ENCODE measurements at places on chromosomes 12 and 14.
A peak's percentile ranks its signal among the peaks of the same experiment; 100 is the strongest.

DNA sequence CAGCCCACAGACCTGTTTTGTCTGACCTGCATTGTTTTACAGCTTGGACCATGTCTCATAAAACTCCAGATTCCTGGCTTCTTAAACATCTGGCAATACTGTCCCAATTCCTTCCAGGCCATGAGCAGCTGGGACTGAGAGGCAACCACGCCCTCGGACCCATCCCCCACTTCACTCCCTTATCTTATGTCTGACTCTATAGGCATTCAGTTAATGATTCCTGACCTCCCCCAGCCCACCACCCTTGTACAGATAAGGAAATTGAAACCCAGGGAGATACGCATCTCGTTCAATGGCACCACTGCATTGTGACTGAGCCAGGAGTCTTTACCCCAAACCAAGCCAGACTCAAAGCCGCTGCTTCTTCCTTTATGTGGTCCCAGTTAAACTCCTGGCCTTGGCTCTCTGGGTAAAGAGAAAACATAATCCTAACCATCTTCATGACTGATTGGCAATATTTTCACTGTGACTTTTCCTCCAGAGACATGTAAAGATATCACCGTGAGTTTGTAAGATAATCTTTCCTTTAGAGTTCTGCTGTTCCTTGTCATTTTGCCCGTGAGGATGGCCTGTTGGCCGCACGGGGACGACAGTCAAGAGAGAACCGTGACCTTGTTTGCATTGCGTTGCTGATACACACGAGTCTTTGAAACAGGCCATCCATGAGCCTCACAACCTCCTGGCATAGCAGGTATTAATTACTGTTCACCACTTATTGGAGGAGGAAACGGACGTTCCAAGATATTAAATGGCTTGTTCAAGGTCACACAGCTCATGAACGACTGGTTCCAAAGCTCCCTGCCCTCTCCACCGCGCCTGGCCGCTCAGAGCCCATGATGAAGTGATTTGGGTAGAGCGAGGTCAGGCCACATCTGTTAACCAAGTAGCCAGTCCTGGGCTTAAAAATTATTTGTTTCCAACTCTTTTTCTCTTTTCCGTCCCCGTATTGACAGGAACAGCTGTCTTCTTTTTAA, 39.4 kb downstream of the MAP1LC3B2 start:
- no peak for DNase-seq

- no peak for DNase-seq
Observed at GRCh38 chr14:61466249-61466904, 145.0 kb downstream of the PRKCH start.

- no peak for DNase-seq
Observed at GRCh38 chr14:92652413-92653151, 95.8 kb downstream of the LGMN start.

DNA sequence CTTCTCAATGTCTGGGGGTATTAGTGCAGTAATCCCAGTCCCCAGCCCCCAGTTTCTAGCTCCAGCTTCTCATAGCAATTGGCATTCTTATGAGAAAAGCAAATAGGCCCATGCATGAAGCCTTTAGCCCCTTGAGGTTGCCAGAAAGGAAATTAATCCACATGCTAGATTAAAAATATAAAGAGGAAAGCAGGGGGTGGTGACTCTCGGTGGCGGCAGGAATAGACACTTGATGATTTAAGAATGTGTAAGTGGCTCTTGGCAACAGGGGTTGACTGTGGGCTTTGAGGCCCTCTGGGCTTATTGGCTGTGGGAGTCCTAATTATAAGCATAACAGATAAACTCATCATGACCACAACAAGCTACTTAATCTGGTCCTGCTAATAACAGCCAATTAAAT, 1367.3 kb upstream of the FLRT2 start:
- DNase-seq, result no peak

- DNase-seq, result no peak
Observed at GRCh38 chr14:61401461-61401860, 80.1 kb downstream of the PRKCH start.

DNA sequence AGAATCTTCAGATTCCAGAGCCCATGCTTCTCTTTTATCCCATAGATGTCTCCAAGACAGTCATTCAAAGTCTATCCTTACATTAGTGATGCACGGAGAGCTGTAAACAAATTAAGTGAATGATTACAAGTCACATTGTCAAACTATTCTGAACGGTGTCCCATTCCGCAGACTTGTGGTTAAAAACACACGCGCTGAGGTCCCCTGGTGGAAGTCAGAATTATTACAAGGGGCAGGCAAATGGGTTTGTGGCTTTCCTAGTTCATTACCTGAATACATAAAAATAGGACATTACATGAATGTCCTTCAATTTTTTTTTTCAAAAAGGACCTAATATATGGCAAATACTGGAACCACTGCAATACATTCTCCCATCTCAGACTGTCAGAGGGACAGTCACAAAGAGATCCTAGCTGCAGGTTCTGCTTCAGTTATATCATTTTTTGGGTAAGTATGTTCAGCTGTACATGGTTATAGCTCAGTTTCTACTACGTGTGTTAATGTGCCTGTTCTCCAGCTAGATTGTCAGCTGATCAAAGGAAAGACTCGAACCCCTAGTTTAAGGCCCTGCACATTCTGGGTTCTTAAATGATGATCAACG, 53.1 kb upstream of the STON2 start:
- no peak for DNase-seq

GRCh38 chr12:51951843-51952722, 584 bp downstream of the ACVR1B start:
- no peak for DNase-seq

DNA sequence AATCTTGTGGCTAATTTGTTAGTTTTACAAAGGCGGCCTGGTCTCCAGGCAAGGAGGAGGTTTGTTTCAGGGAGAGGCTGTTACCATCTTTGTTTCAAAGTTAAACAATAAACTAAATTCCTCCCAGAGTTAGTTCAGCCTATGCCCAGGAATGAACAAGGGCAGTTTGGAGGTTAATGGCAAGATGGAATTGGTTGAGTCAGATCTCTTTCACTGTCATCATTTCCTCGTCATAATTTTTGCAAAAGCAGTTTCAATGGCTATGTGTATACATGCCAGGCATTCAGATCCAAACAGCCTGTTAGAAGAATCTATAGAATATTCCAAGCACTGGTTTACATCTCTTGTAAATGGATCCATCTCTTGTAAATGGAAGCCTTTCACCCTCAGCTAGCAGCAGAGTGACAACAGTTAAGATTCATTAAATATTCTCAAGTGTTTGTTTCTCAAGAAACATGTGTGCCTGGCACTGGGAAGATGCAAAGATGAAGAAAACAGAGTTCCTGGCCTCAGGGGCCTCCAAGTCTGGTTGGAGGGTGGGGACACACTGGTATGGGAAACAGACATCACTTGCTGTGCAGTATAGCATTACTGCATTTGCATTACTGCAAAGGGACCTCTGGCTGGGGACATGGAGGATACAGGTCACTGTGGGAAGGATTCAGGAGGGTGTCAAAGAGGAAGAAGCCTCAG, 65.8 kb downstream of the RIN3 start:
- DNase-seq, result no peak

DNA sequence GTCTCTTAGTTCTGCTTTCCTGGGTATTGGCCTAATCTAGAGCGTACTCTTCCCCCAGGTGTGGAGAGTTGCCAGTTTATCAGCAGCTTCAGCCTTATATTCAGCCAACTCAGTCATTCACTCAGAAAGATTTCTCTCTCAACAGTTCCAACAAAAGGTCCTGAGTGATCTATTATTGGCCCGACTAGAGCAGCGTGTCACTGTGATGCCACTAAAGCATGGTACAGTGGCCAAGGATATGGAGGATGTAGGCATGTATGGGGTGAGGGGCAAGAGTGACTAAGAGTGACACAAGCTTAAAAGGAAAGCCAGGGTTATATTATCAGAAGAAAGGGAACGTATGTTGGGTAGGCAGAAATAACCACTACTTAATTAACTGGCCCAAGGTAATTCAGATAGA, 4.8 kb downstream of the NOPCHAP1 start:
- no peak for DNase-seq

- no peak for DNase-seq
Observed at GRCh38 chr12:54933376-54933775, 51.2 kb downstream of the TESPA1 start.

DNA sequence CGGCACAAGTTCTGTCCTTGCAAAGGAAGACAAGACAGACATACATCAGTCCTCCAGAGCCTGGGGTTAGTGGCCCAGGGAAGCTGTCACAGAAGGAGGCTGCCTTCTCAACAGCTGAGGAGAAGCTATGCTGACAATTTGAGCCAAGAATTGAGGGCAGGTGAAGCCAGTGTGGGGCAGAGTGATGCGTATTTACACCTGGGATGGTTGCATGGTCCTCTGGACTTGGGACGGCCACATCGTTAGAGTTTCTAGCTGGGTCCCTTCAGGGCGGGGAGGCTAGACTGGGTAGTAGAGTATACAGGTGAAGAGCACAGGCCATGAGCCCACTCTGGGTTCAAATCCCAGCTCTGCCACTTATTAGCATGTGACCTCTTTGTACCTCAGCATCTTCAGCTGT, 16.5 kb downstream of the KRT85 start:
- DNase-seq, result no peak

DNA sequence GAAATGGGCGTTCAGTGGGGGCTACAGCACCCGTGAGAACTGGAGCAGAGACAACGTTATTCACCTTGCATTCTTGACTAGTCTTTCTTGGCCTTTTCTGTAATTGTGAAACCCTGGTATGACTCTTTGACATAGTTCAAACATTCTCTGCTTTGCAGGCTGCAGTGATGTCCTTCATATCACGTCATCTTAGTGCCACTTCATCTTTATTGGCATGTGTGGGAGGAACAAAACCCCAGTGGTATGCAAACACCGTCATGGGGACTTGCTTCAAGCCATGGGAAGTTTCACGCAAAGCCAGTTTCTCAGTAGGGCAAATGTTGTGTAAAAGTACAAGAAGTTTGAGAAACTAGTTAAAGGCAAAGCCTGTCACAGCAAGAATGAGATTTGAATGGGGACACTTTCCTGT, 20.2 kb upstream of the DUSP16 start:
- peak; percentile 56 for DNase-seq

GRCh38 chr14:99756796-99757195, 36.4 kb upstream of the EML1 start:
- DNase-seq, result no peak

DNA sequence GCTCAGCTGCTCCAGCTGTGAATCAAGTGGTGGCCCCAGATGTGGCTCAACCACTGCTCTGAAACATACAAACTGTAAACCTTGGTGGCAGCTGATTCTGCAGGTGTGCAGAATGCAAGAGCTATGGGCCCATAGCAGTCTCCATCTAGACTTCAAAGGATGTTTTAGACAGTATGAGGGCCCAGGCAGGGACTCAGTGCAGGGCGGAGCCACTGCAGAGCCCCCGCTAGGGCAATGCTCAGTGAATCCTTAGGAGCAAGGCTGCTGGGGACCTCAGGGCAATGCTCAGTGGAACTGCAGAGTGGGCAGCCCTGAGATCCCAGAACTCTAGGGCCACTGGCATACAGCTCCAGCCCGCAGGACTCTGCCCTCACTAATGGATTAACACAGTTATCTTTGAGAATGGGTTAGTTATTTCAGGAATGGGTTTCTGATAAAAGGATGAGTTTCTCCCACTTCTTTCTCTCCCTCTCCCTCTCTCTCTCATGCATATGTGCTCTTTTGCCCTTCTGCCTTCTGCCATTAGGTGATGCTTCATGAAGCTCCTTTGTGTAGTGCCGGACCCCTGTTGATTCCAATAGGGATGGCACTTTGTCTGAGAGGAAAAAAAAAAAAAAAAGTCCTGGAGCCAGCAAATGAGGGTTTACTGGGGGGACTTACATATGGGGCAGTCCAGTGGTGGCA, 48.4 kb upstream of the JDP2 start:
- DNase-seq, result no peak

DNA sequence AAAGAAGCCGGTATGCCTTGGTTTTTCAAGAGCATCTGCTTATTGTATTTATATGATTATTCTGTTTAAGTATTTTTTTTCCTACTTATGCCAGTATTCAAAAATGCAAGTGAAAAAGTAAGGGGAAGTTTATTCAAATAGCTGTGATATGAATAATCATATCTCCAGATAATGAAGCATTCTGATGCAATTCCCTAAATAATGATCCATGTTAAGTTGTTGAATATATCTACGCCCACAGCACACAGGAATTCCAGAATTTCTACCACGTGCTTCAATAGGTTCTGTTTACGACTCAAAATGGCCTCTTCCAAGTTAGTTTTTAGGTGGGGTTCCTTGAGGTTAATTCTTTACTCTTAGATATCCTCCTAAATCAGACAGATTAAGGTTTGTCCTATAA, 208.3 kb downstream of the NAV3 start:
- DNase-seq, result no peak

- no peak for DNase-seq
Observed at GRCh38 chr12:19191563-19191962, 62.0 kb downstream of the PLEKHA5 start.

GRCh38 chr14:70735043-70735442, 74.3 kb downstream of the MAP3K9 start:
- DNase-seq, result no peak

GRCh38 chr14:73237786-73238423, 599 bp downstream of the PAPLN start:
- no peak for DNase-seq

- DNase-seq, result no peak
Observed at GRCh38 chr12:60094436-60094835, 498.6 kb downstream of the SLC16A7 start.

- DNase-seq, result no peak
Observed at GRCh38 chr12:112616469-112617152, 174.9 kb upstream of the RPH3A start.

- DNase-seq, result no peak
Observed at GRCh38 chr14:56342494-56342942, 224.3 kb downstream of the PELI2 start.

DNA sequence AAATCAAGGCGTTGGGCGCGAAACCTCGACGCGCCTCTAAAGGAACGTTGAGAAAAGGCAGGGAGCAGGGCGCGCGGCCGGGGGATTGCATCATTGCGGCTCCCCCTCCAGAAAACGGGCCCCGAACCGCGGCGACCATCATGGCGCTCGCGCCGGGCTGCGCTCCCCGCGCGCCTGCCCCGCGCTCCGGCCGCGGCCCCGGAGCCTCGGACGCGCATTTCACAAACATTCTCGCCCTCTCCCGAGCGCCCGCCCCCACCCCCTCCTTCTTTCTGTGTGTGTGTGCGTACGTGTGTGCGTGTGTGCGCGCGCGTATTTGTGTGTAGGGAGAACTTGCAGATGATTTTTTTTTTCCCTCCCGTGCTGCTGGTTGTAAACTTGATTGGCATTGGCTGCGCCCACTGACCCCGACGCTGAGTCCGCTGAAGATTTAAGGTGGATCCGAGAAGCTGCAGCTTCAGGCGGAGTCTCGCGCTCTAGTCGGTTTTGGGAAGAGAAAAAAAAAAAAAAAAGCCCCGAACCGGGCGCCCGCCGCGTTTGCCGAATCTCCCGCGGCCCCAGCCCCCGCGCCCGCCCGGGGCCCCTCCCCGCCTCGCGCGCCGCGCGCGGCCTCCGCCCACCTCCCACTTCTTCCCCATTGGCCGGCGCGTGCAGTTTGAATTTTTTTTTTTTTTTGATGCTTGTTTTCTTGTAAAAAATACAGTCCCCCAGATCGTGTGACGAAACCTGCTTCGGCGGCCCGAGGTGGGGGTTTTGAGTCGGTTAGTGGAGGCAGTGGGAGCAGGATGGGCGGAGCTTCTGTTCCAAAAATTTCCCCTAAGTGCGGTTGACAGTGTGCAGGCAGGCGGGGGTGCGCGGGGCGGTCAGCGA, 8.2 kb downstream of the CDKN1B start:
- peak; percentile 90 for DNase-seq

- DNase-seq, result no peak
Observed at GRCh38 chr12:46446645-46447044, 74.1 kb upstream of the SLC38A2 start.

- DNase-seq, result no peak
Observed at GRCh38 chr12:132323171-132324010, 6.0 kb downstream of the GALNT9 start.
